ENCODE measurements at places on chromosomes 1 and 21. TPM values are rescaled to one million over a fixed set of nuclear protein-coding genes. Genes with fewer than 3 reads are reported as not detected.

The BRDT gene
- total RNA-seq: not detected

The RNU1-4 gene
- total RNA-seq: 3,235 TPM

The LCE1F gene
- total RNA-seq: not detected

The CD5L gene
- total RNA-seq: not detected

The FPGT gene
- 7.5 TPM for total RNA-seq

The OR2T33 gene
- not detected for total RNA-seq

The PGLYRP4 gene
- total RNA-seq: not detected

The COL11A1 gene
- total RNA-seq: not detected

The GUCA2A gene
- total RNA-seq: not detected

The AKNAD1 gene
- not detected for total RNA-seq

The CA6 gene
- total RNA-seq: not detected

The MX2 gene
- total RNA-seq: 3.4 TPM

The KCNJ9 gene
- not detected for total RNA-seq

The DNASE2B gene
- total RNA-seq: not detected

The RGS13 gene
- total RNA-seq: not detected

The C1orf210 gene
- 23.3 TPM for total RNA-seq

The S100A12 gene
- total RNA-seq: not detected

The C1orf56 gene
- total RNA-seq: 2.3 TPM

The FBXO44 gene
- total RNA-seq: 32.4 TPM

The ANKRD45 gene
- total RNA-seq: not detected

The LCA5L gene
- total RNA-seq: 1.8 TPM

The ALX3 gene
- not detected for total RNA-seq

The C1QA gene
- total RNA-seq: not detected

The AADACL3 gene
- not detected for total RNA-seq

The FNDC10 gene
- 5.4 TPM for total RNA-seq

The FCGR3B gene
- not detected for total RNA-seq

The SPRR4 gene
- total RNA-seq: not detected

The IL19 gene
- total RNA-seq: not detected

The TMPRSS15 gene
- total RNA-seq: not detected

The LRRC53 gene
- not detected for total RNA-seq

The SPRR3 gene
- 0.57 TPM for total RNA-seq

The RAB42 gene
- 7.6 TPM for total RNA-seq

The PPP1R15B gene
- 40.9 TPM for total RNA-seq

The CD244 gene
- total RNA-seq: not detected

The CYP4A11 gene
- not detected for total RNA-seq

The SH2D1B gene
- total RNA-seq: not detected

The C8A gene
- not detected for total RNA-seq

The MFAP2 gene
- total RNA-seq: 12.5 TPM

The OR6K3 gene
- total RNA-seq: not detected

The FAM177B gene
- not detected for total RNA-seq

The SPRR2A gene
- total RNA-seq: not detected

The APOBEC4 gene
- not detected for total RNA-seq

The SELP gene
- total RNA-seq: not detected

The SELL gene
- 6.5 TPM for total RNA-seq

The CLCA4 gene
- total RNA-seq: not detected

The PCP4L1 gene
- not detected for total RNA-seq

The PLEKHA6 gene
- 52.0 TPM for total RNA-seq

The KRTAP12-2 gene
- total RNA-seq: not detected

The E2F2 gene
- 9.0 TPM for total RNA-seq

The SMCP gene
- total RNA-seq: not detected

The PLEKHM2 gene
- total RNA-seq: 51.8 TPM
